Foreskin keratinocyte (primary cell): ENCODE measurements at places on chromosomes 13 and 19.
A peak's percentile ranks its signal among the peaks of the same experiment; 100 is the strongest.

- no peak for DNase-seq
Observed at GRCh38 chr19:40739871-40740703, 10.2 kb downstream of the ACTMAP start.

GRCh38 chr13:50055454-50055853, 40.2 kb downstream of the KCNRG start:
- DNase-seq: no peak

GRCh38 chr13:90866006-90866405, 481.5 kb upstream of the MIR17HG start:
- DNase-seq: no peak

DNA sequence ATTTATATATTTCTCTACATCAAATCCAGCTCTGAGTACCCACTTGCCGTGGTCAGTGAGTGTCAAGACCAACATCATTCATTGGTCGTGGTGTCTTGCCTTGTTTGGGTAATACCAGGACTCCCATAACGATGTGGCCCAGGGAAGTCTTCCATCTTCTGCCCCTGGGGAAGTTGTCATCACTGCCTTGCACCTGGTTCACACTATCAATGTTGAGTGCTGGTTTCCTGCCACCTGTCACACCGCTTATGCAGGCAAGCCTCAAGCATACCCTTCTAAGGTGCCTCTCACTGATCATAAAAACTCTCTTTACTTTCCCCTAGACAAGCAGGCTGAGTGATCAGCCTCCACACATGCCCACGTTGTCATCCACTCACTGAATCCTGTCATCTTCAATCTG, 382.4 kb downstream of the KCTD12 start:
- DNase-seq: no peak

GRCh38 chr19:50333235-50333736, 4.1 kb upstream of the KCNC3 start:
- DNase-seq: peak; percentile 55

DNA sequence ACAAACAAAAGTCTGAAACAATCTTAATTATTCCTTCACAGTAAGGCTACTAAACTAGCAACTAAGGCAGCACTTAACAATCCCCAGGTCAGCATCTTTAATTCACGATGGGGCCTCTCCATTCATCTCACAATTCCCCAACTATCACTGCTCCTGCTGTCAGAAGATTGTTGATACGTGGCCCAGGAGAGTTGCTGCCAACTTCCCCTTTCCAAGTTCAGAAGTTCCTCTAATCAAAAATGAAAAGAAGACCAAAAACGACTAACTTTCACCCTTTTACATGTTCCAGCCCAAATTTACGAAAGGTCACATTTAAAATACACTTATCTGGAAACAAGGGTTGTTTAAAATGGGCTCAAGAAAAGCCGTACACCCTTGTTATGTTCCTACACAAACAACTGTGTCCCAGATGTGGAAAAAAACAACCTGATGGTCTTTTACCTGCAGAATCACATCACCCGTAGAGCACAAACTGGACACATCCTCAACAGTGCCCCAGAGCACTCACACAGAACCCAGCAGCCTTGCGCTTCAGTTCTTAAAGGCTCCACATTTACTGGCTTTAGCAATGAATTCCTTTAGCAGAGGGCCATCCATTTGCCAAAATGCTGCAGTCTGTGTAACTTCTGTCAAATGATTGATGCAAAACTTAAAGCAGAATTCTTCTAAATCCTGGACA, 38.0 kb downstream of the PHF11 start:
- DNase-seq: no peak

DNA sequence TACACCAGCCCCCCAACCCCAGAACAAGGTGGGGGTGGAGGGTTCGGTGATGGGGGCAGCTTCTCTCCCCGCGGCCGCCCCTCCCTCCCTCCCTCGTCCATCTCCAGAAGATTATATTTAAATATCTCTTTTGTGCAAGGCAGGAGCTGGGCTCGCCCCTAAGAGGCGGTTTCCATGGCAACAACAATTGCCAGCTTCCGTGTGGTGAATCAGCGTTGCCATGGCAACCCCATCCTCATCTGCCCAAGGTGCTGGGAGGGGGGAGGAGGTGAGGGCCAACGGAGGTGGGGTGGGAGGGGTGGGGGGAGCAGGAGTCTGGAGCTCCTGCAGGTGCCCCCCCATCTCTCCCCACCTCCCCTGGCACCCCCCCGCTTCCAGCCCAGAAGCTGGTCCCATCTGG, 46.4 kb downstream of the CELF5 start:
- peak; percentile 29 for DNase-seq

GRCh38 chr13:95180513-95181245, 120.6 kb downstream of the ABCC4 start:
- no peak for DNase-seq

- no peak for DNase-seq
Observed at GRCh38 chr13:75904012-75904411, 267.9 kb downstream of the LMO7 start.

DNA sequence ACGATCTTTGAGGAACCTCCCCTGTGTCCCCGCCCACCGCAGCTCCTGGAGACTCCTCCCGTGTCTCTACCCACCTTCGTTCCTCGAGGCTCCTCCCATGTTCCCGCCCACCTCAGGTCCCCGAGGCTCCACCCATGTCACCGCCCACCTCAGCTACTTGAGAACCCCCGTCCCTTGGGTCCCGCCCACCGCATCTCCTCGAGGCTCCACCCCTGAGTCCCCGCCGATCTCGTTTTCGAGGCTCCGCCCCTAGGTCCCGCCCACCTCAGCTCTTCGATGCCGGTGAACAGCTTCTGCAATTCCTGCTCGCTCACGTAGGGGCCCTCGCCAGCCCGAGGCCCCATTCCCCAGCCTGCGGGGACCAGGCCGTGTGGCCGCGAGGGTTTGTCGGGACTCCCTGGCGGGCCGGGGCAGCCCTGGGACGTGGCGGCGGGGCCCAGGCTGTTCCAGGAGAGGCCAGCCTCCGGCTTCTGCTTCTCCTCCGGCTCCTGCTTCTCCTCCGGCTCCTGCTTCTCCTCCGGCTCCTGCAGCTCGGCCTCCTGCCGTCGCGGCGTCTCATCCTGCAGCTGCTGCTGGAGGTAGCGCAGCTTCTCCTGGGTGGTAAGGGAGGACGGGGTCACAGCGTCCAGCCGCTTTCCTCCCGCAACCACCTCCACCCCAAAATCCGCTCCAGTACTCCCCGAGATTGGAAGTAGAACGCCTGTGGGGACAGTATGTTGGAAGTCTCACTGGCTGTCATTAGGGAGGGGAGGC, 16.7 kb downstream of the TSKS start:
- no peak for DNase-seq

DNA sequence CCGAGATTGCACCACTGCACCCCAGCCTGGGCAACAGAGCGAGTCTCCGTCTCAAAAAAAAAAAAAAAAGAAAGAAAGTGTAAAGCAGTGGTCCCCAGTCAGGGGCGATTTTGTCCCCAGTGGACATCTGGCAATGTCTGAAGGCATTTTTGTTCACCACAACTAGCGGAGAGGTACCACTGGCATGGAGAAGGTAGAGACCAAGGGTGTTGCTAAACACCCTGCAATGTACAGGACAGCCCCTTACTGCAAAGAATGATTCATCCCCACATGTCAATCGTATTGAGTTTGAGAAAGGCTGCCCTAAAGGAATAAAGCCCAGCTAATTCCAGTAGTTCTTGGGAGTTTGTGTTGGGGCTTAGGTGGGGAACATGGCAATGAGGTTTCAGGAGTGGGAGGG, 38.7 kb downstream of the CYP4F2 start:
- no peak for DNase-seq

GRCh38 chr19:2351591-2351990, 8.5 kb upstream of the TMPRSS9 start:
- no peak for DNase-seq

DNA sequence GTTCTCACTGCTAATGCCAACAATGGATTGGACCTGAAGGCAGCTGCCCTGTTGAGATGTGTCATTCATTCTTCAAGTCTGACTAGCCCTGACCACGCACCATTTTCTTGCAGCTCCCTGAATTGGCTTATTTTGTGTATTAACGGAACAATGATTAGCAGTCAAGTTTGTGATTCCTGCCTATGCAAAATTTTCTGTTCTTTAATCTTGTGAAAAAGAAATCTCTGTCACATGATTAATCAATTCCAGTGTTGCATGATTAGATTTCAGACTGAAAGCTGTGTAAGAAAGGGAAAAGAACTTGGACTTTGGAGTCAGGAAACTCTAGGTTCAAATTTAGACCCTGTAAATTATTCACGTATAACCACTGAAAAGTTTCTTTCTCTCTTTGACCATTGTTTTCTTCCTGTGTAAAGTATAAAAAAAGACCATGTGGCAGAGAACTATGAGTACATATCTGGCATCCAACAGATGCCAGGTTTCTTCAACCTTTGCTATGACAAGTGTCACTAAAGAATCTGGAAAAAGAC, 64.5 kb upstream of the SLC10A2 start:
- DNase-seq: peak; percentile 31

- DNase-seq: no peak
Observed at GRCh38 chr13:23769401-23769800, 119.8 kb downstream of the MIPEP start.

DNA sequence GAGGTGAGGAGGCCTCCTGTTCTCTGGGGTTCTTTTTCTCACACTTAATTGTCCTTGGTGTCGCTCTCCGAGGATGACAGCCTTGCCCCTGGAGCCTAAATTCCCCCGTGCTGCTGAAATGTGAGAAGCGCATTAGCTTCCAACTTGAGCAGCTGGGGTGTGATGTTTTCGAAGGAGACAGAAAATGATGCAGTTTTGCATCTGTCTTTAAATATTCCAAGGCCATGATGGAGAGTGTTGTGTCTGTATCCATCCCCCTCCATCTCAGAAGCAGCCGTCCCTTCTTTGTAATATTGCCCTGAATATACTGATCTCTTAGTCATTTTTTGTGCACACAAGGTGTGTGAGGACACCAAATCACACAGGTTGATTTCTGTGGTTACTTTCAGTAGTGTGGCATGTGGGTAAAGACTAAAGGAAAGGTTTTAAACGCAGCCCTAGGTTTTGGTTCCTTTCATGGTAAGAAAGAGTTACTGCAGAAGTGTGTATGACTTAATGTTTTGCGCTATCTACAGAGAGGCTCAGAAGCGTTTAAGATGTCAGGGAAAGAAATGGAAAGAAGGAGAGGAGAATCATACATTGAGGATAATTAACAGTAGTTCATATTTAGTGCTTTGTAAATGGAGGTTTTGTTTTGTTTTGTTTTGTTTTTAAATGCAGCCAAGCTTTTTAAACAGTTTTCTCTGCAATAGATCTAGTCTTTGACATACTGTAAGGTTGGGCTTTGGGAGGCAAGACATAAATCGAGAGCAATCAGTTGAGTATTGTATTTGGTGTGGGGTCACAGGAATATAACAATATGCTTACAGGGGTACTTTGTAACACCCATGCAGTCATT, 1.6 kb downstream of the NBEA start:
- DNase-seq: no peak

- DNase-seq: no peak
Observed at GRCh38 chr13:86581706-86582105, 782.5 kb upstream of the SLITRK6 start.

DNA sequence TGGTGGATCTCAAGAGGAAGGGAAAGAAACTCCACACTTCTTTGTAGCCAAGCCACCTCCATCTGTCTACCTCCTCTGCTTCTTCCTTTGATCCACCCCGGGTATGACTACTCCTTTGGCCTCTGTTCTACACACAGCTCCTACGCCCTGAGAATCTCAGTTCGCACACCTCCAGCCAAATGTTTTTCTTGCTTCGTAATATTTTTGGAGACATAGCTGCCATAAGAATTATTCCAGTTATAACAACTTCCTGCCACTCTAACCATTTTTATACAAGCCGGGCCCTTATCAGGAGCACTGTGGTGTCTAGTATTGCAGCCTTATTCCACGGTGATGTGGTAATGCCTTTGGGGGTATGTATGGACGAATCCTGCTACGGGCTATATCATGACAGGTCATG, 126.7 kb downstream of the STARD13 start:
- DNase-seq: no peak

GRCh38 chr19:2140138-2140569, 11.2 kb downstream of the AP3D1 start:
- no peak for DNase-seq
